EH (cell line): ENCODE measurements at places on chromosomes 2 and 18.

DNA sequence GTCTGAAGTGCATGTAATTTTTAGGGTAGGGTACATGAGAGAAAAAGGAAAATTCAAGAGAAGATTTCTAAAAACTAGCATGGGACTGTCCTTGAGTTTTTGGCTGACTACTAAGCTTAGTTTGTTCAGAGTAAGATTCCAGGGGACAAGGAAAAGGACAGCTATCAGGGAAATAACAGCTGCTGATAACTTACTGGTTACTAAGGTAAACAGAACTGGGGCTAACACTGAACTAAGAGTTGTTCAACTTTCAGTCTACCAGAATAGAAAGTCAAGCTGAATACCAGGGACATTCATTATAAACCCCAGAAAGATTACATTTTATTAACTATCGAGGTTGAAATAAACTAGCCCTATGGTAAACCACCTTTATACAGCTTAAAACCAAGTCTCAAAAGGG is 261.8 kb upstream of the CYRIA start:
- no peak for DNase-seq

DNA sequence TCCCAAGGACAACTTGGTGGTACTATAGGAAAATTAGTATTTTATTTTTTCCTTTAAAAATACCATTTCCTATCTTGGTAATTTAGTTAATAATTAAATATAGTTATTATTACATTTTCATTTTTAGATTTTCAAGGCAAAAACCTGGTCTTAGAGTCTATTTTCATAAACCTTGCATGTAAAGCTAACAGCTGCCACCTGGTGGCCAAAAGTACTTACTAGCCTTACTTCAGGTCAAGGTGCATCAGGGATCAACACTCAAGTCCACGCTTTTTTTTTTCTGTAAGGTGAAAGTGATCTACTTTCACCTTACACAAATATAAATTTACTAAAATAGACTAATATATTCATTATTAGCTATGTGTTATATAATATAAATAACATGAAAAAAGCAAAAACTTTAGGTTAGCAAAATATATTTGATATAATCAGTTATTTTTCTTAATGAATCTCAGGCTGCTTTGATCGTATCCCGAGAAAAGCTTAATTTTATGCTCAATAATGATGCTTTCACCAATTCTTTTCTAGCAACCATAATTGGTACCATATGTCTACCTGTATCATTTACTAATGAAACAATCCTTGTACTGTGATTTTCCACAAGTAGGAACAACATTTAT is 62.5 kb downstream of the RELCH start:
- peak; percentile 74 for DNase-seq

GRCh38 chr2:43020990-43021669 is 205.3 kb downstream of the ZFP36L2 start:
- DNase-seq: no peak

DNA sequence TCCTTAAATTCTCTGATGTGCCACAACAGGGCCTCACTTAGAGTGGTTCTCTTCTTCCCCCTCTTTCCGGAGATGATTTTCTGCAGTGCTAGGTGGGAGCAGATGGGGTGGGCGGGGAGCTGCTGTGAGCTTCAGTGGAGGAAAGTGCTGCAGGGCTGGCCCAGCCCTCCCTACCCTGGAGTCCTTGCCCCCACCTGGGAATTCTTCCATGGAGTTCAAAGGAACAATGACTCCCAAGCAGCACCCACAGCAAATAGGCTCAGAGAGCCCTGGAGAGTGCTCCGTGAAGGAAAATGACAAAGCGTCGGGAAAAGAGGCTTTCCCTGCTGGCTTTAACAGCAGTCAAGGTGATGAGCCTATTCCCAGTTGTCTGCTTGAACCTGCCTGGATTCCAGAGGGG is 28.8 kb downstream of the LOXHD1 start:
- DNase-seq: no peak

- DNase-seq: no peak
These were observed 101.2 kb upstream of the ALK start for GRCh38 chr2:30022444-30023071.

DNA sequence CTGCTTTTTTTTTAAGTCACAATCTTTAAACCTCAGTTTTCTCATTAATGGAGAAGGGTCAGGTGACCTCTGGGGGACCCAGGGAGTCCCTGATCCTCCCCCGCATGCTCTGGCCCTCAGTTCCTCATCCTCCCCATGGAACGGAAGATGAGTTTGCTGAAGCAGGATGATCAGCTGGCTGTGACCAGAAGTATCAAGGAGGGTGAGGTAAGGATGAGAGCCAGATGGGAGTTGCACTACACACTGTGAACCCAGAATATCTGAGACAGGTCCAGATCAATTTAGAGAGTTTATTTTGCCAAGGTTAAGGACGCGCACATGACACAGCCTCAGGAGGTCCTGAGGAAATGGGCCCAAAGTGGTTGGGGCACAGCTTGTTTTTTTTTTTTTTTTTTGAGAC is 3.8 kb downstream of the CATIP start:
- DNase-seq: no peak

DNA sequence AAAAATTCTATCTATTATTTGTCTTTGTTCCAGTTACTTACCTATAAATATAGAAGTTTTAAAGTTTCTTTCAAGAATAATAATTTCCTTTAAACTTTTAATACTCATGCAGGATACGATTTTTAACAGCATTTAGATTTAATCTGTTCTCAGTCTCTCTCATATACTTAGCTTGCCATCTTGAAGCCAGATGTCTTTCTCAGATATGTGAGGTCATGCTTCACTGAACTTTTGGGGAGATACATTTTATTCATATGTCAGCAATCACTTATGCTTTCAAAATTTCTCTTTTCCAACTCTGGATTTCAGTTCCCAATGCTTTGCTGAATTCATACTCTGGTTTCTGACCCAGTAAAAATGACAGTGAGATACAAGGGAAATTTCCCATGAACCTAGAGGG is 66.5 kb upstream of the CCDC178 start:
- no peak for DNase-seq

DNA sequence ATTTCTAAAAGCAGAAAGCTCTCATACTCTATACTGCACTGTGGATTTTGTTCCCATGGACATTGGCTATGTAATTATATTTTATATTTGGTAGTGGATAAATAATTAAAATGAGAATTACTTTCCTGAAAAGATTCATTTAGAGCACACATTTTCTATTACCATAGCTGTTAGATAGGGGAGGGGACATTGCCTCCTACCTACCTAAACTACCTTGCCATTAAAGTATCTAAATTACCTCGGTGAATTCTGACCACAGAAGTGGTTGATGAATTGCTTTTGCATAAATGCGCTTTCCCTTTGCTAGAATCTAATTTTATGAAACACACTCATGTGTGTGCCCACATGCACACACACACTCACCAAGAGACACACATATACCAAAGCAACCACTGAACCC is 329.1 kb downstream of the MTX2 start:
- DNase-seq: no peak

GRCh38 chr2:121288454-121289231 is 3.6 kb upstream of the TFCP2L1 start:
- no peak for DNase-seq
